ENCODE measurements at places on chromosomes 7 and 10.

DNA sequence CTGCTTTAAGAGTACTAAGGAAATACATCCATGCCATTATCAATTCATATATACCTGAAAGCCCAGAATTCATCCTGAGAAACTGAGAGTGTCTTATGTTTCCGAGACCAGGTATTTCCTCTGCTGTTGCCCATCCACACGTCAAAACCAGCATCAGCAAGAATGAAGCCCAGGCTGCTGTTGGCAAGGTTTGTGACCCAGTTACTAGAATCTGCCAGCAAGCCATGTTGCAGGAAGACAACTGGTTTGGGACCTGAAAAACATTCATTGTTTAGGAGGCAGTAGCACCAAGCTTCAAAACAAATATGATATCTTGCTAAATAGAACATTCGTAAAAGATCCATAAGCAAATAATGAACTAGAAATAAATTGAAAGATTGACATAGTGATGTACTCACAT lies 21.0 kb upstream of the CH25H start:
- no peak for DNase-seq

DNA sequence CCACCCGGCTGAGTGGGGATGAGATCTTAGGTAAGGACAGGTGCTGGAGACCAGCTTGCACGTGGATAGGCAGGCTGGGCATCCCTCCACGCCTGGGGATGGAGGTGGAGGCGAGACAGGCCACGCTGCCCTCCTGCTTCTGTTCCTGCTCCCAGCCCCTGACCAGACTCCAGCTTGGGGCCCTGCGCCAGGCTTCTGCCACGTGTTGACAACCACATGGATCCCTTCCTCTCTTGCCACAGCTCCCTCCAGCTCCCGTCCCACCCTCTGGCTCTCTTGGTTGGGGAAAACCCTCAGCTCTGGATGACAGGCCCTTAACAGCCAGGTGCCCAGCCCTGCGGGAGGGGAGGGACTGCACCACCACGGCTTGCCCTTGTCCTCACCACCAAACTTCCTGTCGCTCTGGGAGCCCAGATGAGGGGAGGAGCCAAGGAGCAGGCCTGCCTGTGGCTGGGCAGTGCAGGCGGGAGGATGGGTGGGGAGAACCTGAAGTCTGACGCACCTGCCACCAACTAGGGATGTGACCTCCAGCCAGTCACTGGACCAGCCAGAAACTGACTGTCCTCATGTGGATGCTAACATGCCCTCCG lies 36.0 kb downstream of the KCNH2 start:
- DNase-seq: no peak

DNA sequence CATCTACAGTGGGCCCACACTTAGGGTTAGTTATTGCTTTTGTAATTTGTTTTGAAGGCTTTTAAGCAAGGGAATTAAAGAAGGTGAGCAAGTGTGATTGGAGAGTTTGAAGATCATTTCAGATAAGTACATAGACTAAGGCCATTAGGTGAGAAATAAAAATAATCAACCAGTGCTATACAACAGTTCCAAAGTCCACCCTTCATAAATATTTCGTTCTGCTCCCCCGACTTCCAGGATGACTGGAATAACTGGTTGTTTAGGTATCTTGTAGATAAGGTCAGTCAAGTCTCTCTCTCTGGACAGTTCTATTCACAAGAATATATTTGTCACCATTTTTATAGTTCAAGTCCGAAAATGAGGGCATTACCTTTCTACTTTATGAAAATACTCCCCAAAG lies 98.0 kb upstream of the MBL2 start:
- no peak for DNase-seq

DNA sequence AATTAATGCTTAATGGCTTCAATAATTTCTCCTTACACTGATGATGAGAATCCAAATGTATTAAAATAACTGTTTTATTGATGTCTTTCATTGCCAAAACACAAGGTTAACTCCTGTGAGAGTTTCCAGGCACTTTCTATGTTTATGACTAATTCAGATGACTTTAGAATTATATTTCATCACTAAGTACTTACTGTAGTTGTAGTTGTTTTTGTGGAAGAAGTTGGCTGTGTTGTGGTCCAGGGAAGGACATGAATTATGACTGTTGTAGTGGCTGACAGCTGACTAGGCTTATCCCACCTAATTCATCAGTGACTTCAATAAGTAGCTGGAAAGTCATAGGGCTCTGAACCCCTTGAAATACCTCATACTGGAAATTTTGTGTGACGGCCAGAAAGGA lies 254.8 kb downstream of the HGF start:
- DNase-seq: no peak

GRCh38 chr7:128830231-128831177 lies at the start of gene FLNC:
Gene FLNC, plus strand, starts transcription at chr7:128830406. Its CDS starts 232 bp downstream, at chr7:128830638.
- DNase-seq: peak; percentile 80

- no peak for DNase-seq
Observed at GRCh38 chr7:155594961-155595366, 48.6 kb upstream of the CNPY1 start.

DNA sequence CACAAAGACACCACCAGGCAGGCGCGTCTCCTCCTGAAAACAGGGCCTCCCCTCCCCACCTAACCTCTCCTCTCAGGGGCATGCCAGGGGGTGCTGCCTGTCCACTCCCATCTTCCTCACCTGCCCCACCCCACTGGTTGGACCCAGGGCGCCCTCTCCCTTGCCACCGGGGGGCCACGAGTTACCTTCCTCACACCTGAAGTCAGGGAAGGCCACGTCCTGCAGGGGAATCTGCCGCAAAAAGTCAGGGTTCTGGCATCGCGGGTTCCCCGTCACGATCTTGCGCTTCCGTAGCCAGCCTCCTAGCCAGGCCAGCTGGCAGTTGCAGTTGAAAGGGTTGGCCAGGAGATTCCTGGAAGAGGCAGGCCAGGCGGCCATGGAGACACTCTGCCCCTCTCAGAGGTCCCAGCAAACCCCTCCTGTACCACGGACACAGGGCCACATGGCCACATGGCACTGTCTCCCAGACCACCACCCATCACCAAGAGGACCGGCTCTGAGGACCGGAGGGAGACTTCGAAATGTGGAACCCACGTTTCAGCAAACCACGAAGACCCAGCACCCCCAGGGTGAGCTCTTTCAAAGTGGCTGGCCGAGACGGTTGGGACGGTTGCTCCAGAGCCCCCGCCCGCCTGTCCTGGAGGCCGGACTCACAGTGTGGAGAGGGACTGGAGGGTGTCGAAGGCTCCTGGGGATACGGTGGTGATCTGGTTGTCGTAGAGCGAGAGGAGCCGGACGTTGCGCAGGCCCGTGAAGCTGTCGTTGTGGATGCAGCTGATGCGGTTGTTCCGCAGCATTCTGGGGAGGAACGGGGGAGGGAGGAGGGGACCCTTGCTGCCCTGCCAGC lies 142.8 kb downstream of the SLIT1 start:
- no peak for DNase-seq

- no peak for DNase-seq
Observed at GRCh38 chr10:70300461-70300860, 16.7 kb upstream of the NPFFR1 start.

Data from astrocyte of the spinal cord (primary cell).